ENCODE measurements at places on chromosomes 5 and 9.

DNA sequence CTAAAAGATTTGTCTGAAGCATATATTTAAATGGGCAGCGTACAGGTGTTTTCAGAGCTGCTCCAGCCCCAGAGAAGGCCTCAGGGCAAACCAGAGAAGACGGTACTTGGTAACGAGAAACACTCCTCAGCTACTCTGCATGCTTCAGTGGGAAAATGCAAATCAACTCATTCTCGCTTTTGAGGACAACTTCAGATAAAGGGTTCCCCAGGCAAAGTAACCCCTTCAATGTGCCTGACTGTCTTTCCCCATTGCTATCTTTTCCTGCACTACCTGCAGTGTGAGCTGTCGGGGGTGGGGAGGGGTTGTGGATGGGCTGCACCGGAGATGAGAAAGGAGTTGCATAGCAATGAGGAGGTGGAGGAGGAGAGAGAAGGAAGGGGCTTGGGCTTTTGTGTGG lies 339.7 kb upstream of the CLINT1 start:
- no peak for DNase-seq

DNA sequence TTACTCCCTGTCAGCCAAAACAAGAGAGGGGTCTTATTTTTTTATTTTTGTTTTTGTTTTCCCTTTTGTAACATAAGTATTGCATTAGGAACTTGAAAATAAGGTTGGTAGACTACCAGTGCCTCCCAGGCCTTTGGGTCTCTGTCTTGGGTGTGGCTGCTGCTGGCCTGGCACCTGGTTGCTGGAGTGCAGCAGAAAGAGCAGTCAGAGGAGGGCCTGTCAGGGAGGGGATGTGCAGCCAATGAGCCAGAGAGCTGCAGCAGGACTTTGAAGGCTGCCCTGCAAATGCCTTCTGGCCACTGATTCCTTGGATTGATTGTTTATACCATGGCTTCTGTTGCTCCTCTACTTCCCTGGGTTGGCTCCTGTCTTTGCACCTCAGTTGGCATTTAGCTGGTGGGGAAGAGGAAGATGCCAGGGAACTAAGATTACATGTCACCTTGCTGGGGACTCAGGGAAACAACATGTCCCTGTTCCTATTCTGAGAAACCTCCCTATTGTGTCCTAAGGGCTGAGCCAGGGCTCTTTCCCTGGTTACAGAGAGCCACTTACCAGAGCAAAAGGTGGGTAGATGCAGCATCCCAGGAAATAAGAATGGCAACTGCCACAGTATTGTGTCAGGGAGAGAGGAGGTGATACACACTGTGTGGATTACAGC lies 66.6 kb downstream of the ANGPTL2 start:
- no peak for DNase-seq

DNA sequence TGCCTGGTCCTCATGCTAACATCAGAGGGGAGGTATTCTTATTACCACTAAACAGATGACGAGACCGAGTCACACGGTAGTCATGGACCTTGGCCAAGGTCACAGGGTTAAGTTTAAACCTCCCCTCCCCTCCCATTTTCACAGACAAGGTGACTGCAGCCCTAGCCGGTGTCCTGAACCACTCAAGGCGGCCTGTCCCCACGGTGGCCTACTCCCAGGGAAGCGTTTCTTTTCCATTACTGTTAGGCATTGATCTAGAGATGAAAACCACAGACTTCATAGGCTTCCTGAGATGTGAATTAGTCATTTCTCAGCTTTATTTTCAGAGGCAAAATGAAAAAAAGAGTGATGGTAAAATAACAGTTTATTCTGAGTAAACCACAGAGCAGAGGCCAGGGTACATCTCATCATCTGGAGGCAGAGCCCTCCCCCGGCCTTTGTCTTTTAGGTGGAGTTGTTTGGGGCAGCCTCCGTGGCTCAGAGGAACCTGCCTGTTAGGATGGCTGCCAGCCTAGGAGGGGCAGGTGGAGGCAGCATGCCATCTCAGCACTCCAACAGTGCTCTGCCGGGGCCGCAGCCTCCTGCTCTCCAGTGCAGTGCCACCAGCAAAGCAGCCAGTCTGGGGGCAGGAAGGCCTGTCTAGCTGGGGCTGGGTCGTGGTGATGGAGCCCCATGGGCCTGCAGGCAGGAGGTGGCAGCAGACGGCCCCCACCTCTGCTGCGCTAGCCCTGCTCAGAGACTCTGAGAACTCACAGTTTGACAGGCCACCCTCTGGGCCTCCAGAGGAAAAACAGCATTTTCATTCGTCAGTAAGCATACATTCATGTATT lies 71.2 kb downstream of the RAPGEF1 start:
- peak; percentile 75 for DNase-seq

GRCh38 chr5:129608350-129608749 lies 139.5 kb upstream of the MINAR2 start:
- no peak for DNase-seq

- DNase-seq, result no peak
Measured at GRCh38 chr5:107359916-107360234, 310.9 kb downstream of the EFNA5 start.

DNA sequence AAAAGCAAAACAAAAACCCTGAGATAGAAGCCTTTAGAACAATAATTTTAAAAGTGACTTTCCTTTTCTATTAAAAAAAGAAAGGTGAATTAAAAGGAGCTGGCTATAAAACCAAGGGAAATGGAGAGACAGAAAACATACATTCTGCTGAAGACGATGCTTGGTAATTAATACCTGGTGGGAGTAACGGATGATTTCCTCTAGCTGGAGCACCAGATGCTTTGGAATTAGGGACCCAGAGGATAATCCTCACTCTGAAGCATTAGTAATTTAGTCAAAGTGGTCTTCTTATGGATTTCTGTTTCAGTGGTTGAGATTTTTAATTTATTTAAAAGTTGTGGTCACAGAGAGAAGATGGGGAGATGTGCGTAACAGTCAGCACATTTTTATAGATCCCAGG lies 982.5 kb downstream of the TLE4 start:
- no peak for DNase-seq

DNA sequence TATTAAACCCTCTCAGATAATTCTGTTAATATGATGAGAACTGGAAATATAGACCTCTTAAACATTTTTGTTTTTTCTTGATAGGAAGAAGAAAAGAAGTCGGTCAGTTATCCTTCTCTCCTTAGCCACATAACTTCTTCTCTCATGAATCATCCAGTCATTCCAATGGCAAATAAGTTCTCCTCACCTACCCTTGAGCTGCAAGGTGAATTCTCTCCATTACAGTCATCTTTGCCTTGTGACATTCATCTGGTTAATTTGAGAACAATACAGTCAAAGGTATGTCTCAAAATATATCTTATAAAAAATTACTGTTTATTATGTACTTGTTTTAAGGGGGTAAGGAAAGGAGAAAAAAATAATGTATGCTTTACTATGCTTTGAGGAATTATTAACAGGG lies 165.3 kb downstream of the MAN2A1 start:
- DNase-seq, result no peak
